ENCODE measurements at places on chromosomes 1 and 21.
A peak's percentile ranks its signal among the peaks of the same experiment; 100 is the strongest.

DNA sequence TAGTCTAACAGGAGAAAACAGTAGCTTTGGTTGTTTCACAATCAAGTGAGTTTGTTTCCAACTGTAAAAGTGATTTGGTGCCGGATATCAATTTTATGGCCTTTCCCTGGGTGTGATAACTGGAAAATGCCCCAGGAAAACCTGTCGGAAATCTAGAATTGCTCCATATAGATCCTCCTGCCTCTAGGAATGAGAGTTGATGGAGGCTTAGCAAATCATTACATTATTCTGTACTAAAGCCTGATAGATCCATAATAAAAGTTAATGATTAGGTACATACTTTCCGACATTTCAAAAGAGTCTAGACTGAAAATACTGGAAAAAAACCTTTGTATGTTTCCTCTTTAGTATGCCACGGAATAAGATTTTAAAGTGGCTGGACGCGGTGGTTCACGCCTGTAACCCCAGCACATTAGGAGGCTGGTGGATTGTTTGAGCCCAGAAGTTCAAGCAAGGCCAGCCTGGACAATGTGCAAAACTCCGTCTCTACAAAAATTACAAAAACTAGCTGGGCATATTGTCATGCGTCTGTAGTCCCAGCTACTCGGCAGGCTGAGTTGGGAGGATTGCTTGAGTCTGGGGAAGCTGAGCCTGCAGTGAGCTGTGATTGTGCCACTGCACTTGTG lies 70.0 kb upstream of the SLC45A1 start:
- no peak for DNase-seq

- DNase-seq: no peak
Measured at GRCh38 chr21:24658026-24658425, 949.3 kb downstream of the MRPL39 start.

GRCh38 chr1:168089326-168089978 lies 47.3 kb downstream of the GPR161 start:
- no peak for DNase-seq

DNA sequence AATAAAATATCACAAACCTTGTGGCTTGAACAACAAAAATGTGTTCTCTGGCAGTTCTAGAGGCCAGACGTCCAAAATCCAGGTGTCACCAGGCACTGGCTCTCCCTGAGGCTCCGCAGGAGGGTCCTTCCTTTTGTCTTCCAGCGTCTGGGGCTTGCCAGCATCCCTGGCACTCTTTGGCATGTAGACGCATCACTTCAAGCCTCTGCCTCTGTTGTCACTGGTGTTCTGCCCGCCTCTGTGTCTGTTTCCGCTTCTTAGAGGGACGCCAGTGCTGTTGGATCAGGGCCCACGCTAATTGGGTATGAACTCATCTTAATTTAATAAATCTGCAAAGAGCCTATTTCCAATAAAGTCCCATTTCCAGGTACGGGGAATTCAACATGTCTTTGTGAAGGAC lies 273.7 kb upstream of the C1orf174 start:
- DNase-seq: no peak

DNA sequence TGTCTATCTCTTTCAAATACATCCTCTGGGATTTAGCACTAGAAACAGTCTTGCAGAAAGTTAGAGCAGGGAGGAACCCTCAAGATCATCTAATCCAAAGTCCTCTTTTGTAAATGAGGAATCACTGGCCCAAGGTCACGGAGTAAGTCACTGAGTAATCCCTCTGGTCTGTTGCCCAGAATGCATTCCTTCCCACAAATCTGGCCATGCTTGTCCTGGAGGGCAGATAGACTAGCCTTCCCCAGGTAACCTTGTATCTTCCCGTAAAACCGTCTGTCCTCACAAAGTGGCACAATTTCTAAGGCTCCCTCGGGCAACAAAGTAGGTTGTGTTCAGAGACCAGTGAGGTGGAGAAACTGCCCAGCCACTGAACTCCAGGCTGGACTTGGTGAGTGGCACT lies 46.2 kb downstream of the DDR2 start:
- no peak for DNase-seq

DNA sequence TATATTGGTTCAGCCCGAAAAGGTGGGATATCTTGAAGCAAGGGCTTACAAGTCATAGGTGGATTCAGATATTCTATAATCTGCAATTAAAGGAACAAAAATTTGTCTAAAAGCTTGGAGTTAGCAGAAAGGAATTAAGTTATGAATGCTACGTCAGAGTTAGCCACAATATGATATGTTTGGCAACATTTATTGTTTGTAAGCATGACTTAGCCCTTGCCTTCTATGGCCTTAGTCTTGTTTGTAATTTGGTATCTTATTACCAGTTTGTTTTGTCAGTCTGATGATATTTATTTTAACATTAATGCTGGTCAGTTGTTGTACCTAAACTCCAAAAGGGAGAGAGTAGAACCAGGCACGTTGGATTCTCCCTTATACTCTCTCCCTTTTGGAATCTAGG lies 43.1 kb upstream of the SUCO start:
- DNase-seq: no peak

- DNase-seq: peak; percentile 57
Measured at GRCh38 chr1:20100632-20101355, 18.5 kb downstream of the PLA2G2D start.

DNA sequence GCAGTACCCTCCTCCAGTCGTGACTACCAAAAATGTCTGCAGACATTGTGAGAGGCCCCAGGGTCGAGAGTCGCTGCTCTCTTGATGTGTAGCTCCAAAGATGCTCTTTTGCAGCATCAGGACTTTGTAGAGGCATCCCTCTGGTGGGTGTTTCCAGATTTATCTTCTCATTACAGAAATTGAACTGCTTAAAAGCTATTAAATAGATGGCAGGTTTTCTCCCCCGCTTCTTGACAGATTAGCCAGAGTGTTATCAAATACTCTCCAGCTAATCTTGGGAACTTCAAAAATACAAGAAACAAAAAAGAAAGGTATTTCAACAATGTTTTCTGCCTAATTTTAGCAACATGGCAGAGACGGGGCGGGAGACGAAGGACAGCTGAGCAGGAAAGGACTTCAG lies 265.2 kb downstream of the KIF26B start:
- DNase-seq: no peak

GRCh38 chr1:1914971-1915692 lies at the start of gene CALML6:
TSS of gene CALML6 (plus strand) at chr1:1915260. CDS start at chr1:1915281, 21 bp downstream.
- no peak for DNase-seq

- peak; percentile 98 for DNase-seq
Measured at GRCh38 chr1:183590244-183591191, at the start of gene NCF2. TSS of gene NCF2 (minus strand) at chr1:183590459. CDS start at chr1:183590329, 130 bp downstream.

DNA sequence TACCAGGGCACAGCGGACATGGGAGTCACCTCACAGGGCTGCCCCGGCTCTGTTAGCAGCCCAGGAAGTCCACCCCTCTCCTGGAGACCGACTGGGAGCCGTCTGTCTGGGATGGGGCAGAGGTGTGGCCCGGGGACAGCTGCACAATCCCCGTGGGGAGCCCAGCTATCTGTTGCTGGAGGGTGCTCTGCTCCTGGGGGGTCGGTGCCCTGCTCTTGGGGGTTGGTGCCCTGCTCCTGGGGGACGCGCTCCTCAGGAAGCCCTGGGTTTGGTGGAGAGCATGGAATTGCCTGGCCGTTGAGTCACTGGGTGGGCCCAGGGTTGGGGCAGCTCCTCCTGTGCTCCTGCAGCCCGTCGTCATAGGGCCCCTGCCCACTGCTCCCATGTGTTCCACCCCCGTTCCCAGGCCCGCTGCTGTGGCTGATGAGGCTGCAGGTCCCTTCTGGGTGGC lies 39.3 kb downstream of the AGPAT3 start:
- no peak for DNase-seq

DNA sequence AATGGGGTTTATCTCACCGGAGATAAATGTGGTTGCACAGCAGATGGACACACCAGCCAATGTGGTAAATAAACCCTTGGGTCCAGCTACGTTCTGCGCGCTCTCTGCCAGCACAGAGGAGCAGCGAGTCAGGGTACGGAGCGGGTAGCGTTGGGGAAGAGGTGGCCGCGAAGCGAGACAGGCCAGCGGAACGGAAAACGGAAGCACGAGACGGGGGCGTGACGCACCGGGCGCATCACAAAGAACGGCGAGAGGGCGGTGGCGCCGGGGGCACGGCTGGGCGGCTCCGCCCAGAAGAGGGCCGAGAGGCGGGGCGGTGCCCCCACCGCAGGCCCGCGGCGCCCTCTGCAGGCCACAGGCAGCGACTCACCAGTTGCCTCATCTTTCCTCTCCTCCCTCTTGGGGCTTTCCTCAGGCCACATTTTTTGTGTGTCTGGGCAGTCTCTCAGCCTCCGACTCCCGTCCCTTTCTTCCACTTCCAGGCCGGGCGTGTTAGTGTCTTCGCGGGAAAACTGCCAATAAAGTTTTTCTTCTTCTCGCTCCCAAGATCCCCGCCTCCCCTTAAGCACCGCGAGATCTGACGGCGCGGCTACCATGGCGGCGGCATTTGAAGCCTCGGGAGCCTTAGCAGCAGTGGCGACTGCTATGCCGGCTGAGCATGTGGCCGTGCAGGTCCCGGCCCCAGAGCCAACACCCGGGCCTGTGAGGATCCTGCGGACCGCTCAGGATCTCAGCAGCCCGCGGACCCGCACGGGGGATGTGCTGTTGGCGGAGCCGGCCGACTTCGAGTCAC lies at the start of gene DDX20:
DDX20 (plus strand) TSS at position 571 of the 793 bp plus-strand sequence; CDS start at position 595, 24 bp downstream.
- peak; percentile 96 for DNase-seq

DNA sequence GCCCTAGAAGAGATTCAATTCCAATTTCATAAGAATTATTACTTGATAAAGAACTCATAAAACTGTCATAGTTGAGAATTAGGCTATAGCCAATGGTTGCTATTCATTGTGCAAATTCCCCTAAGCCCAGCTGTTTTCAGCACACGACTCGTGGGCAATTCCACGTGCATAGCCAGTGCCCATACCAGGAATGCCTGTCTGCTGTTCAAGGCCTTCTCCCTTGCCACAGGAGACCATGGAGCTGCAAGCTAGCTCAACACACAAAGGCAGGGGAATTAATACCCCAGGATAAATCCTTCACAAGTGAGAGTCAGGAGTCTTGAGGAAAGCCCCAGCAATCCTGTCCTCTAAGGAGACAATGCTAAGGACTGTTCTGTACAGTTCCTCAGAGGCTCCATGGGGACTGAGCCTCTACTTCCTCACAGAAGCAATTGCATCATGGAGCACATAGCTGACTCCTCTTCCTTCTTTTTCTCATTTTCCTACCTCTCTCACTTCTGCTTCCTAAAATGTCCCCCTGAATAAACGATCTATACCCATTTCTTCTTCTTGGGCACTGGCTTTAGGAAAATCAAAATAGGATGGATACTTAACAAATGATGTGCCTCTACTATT lies 19.1 kb upstream of the CHRM3 start:
- DNase-seq: peak; percentile 55

DNA sequence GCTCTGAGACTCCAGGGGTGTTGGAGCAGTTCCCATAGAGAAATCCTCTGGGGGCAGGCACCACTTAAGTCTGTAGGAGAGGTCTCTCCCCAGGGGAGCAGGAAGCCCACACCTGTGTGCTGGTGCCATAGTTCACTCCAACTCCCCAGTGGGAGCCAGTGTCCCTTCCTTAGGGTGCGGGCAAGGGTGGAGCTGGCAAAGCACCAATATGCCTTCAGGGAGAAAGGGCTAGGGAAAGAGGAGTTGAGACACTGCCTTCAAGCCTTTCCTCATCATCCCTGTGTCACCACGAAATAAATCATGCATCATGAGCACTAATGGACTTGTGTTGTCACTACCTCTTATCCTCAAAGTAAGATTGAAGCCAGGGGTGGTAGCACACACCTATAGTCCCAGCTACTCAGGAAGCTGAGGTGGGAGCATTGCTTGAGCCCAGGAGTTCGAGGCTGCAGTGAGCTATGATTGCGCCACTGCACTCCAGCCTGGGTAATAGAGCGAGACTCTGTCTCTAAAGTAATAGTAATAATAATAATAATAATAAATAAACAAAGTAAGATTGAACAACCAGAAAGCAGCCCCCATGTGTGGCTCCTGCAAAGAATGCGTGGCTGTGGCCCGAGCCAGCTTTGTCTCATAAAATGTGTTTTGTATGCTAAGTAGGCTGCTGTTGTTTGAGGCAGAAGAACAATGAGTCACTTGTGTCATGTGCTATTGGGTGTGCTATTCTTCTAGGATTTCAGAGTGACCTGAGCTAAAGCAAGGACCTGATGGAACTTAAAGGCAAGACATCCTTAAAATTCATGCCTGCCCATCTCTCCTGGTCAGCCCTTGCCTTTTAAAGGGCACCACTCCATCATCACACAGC lies 6.7 kb upstream of the TIE1 start:
- peak; percentile 62 for DNase-seq

DNA sequence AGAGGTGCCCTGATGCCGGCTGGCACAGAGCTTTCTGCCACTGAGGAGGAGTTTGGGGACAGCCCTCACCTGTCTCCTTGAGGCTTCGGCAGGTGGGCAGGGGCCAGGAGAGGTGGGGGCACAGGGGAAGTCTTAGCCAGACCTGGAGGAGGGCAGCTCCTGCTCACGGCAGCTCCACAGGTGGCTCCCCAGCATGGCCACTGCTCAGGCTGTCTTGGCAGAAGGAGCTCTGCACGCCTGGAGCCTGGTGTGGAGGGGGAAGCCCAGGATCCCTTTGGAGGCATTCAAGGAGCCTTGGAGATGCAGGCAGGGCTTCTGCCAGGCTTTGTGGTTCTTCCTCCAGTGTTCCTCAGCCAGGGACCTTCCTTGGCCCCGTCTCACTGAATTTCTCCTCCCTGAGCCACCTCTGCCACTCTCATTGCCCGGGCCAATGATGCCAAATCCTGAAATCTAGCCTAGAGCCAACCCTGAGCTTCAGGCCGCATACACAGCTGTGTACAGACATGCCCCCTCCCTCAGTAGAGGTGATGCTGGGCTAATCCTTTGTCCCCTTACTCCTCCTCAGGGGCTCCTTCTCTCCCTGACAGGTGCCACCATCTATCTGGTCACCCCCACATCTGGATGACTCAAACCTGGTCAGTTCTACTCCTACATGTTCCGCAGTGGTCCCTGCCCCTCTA lies 251.8 kb upstream of the VAMP3 start:
- DNase-seq: no peak

GRCh38 chr1:33727310-33727709 lies 136.6 kb upstream of the HMGB4 start:
- DNase-seq: peak; percentile 40

GRCh38 chr1:2288311-2288710 lies 60.2 kb downstream of the SKI start:
- no peak for DNase-seq

DNA sequence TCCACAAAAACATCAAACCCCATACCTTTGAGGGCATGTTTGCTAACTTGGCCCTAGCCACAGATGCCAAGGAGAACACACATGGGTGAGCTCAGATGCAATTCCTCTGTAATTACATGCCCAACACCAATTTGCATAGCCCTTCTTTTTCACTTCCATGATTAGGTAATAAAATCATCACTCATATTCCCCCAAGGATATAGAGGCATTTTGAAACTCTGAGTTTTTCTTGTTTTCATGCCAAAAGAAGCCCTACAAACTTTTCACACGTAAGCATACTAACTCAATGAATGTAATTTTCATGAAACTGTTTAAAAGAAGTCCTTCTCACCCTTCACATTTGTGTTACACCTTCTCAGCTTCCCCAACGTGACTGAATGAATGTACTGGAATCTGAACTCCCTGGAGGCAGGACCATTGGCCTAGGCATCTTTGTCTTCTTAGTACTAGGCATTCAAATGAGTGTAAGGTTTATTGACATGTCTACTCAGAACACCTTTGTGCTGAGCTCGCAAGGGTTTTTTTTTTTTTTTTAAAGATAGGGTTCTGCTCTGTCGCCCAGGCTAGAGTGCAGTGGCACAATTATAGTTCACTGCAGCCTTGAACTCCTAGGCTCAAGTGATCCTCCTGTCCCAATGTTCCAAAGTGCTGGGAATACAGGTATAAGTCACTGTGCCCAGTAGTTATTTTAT lies 31.0 kb downstream of the FBXO42 start:
- DNase-seq: no peak

- DNase-seq: no peak
Measured at GRCh38 chr1:58983633-58984245, 199.9 kb upstream of the JUN start.

Data from inflammatory macrophage (primary cell).